NCI-H2227 treated with DMSO at 0.1 percent for 48 hours (cell line): ENCODE measurements at places on chromosomes 2 and 18.

DNA sequence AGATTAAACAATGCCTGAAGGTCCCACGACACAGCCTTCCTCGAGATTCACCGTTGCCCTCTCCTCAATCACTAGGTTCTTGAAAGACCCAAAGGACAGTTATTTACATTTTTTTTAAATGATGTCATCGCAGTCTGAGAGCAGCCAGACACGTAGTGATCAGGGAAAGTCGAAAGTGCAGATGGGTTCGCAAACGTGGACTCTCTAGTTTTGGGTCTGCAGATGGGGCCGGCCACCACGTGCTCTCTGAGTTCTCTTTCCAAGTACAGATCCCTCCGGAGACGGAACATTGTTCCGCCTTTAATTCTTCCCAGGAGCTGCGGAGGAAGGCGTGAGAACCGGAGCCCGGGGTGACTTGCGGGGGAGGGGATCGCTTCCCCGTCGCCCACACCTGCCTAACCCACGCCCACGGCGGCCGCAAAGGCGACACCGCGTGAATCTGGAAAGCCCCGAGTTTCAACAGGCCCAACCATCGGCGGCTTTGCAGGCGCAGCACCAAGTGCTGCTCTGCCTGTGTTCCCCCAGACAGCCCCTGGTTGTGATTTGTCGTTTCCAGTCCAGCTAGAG, 54.3 kb downstream of the PKDCC start:
- DNase-seq: no peak

DNA sequence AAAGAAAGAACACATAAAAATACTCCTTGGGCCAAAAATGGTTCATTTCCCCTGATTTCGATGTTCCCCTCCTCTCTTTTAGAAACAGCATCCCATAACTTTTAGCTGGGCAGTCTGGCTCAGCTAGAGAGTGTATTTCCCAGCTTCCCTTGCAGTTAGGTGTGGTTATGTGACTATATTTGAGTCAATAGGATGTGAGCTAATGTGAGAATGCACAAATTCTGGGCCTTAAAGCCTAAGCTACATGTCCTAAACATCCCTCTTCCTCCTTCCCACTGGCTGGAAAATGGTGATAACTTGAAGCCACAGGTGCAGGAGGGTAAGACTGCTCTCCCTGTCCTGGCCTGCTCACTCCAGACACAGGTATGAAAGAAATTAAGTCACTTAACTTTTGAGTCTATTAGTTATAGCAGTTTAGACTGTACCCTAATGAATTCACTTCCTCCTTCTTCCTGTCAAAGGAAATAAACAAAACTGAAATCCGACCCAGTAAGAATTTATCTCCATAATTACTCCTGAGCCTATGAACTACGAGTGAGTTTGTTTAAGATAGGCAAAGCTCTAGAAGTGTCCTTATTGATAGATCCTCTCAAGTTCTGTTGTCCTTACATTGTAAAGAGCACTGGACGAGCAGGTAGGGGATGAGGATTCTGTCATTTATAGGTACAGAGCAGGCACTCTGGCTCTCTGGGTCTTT, 177.6 kb downstream of the MTX2 start:
- DNase-seq: no peak

DNA sequence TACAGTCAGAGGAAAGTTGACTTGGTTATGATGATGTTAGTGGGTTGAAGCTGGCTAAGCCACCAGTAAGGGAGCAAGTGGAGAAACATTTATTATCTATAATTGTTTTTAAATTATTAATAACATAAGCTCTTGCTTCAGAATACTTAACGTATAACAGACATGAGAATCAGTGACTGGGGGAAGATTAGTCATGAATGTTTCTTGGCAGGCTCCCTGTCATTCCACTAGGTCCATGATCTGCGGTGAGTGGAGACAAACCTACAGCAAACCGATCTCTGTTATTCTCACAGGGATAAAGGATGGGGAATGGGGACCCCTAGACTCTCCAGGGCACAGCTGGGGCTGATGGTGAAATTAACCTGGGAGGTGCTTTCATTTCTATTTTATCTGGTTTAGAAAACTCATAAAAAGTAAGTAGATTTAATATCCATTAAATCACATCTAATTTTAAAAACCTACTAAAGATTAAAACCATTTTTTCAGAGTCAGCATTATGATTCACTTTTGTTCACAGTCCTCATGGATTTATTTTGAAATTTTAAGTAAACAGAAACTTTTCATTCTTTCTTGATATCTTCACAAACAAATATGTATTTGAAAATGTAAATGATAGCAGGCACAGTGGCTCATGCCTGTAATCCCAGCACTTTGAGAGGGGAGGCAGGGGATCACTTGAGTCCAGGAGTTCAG, 420.3 kb downstream of the PTPRM start:
- no peak for DNase-seq

- DNase-seq: no peak
Observed at GRCh38 chr2:219851801-219852481, 224.5 kb downstream of the SLC4A3 start.

DNA sequence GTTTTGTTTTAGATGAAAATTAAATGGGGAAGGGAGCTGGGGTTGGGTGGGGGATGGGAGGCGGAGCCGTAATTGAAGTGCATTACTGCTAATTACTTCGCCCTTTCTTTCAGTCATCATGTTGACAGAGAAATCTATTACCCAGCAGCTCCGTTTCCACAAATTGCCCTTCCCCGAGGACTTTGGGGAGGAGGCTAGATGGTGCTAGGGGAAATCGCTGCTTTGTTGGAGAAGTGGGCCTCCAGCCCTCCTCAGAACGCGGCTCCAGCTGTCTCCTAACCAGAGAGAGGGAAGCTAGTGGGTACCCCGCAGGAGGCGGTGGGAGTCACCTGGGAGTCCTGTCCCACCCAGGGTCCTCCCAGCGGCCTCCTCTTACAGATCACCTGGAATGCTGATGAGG, 130.9 kb upstream of the MYCN start:
- no peak for DNase-seq

DNA sequence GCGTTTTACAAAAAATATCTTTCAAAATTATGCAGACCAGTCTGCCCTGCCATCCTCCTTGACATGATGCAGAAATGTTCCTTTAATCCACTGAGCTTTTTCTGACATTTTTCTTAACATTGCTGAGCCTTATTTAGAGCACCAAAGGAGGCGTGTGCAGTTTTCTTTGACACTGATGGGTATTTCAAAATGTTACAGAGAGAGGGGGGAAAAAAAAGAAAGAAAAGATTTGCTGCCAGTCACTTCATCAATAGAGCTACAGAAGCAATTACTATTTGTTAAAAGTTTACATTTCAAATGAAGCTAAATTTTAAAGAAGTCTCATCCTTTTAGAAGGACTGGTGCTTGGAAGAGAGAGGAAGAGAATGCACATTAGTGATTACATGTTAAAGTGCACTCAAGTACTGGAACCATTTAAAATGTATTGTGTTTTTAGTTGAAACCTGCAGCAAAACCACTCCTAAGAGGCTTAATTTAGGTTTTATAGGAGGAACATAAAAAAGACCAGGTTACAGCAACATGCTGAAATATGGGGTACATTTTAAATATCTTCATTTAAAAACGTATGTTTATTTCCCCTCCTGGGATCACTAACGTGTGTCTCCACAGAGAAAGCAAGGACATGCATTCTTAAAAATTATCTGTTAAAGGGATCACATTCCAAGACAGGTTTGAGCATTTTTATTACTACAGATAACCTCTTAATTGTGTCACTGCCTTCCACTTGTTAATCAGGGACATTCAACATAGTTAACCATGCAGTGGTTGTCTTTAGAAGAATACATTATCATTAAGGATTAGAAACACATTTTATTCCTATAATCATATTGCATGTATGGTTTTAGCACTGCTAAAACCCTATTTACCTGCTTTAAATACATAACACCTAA, 258.4 kb downstream of the MEIS1 start:
- DNase-seq: peak; percentile 26

DNA sequence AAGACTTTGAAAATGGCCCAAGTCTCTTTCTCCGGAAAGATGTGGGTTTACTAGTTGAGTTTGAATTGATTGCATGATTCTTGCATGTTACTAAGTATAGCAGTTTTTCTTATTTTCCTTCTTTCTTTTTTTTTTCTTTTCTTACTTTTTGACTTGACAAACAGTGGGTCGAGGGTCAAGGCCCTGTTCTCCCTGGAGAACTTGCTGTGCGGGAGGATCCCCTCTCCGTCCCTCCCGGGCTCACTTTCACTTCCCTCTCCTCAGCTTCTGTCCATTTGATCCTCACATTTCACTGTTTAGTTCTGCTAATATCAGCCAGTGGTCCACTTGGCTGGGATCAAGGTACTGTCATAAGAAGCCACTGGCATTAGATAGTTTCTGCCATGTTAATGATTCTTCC, 767.4 kb downstream of the TDRD15 start:
- DNase-seq: no peak

- peak; percentile 30 for DNase-seq
Observed at GRCh38 chr2:37350034-37350433, 5.6 kb downstream of the QPCT start.

GRCh38 chr2:82959727-82960126, 1499.4 kb downstream of the SUCLG1 start:
- DNase-seq: no peak
